ENCODE measurements at places on chromosomes 11 and 22.
A peak's percentile ranks its signal among the peaks of the same experiment; 100 is the strongest.

- DNase-seq = no peak
These were observed 12.3 kb upstream of the SCUBE2 start for GRCh38 chr11:9103542-9104276.

DNA sequence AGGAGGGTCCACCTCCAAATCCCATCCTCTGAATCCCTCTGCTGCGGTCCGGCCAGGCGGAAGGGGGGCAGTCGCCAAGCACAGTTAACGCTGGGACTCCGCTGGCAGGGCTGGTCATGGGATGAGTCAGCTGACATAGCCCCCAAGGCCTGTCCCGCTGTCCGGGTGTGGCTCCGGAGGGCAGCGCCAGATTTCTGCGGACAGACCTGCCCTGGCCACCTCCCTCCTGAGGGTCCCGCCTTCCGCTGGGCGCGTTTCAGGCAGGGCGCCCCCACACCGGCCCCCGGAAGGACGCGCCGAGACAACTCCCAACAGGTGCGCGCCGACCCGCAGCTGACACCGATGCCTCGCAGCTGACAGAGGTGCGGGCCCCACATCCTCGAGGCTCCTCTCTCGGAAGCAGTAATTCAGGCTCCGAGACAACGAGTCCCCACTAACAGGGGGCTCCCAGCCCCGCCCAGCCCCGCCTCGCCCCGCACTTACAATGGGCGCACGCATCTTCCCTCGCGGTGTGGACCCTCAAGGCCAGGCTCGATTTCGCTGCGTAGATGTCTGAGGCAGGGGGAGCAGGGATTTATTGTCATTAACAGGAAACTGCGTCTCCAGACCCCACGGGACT lies 607 bp downstream of the PLAAT3 start:
- DNase-seq = peak; percentile 68

GRCh38 chr11:8826139-8826786 lies 84.7 kb upstream of the AKIP1 start:
- DNase-seq = no peak

GRCh38 chr11:130131961-130132850 lies 27.4 kb upstream of the ST14 start:
- DNase-seq = no peak

All from nucleus accumbens (tissue), 56 donors.